ENCODE measurements at places on chromosomes 2 and 18.

DNA sequence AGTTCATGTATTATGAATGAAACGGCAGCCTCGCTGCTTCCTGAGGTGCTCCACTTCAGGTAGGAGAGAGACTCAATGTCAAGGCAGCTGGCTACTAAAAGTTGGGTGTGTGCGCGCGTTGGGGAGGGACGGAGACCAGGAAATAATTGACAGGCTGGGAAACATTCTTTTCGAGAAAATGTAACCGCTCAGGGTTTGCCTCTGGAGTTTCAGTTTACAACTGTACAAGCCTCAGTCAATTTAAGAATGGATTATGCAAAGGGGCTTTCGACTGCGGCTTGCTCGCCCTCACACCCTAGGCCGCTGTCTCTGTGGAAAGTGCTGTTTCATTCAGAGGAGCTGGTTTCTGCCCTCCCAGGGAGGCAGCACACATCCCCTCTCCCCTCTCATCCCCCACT is 4.4 kb upstream of the SPRED2 start:
- DNase-seq, result no peak

GRCh38 chr2:9638532-9638931 is 7.7 kb upstream of the YWHAQ start:
- no peak for DNase-seq

DNA sequence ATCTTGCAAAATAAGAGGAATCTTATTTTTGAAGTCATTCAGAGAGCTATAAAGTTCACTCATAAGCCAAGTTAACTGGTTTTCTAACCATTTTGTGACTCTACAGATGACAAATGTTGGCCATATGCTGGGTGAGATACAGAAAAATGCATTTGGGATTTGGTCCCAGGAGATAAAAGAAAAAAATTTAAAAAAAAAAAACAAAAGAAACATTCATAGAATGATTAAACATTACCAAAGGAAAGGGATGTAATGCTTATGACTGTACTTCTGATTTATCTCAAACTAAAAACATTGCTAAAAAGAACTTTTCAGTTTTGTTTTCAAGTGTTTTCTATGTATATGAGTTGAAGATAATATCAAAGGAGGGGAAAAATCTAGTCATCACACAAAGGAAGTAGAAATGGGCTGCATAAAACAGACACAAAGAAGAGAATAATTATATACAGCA is 43.1 kb downstream of the PELI1 start:
- DNase-seq, result no peak

- DNase-seq, result no peak
These were observed 12.1 kb downstream of the NEURL3 start for GRCh38 chr2:96493072-96493471.

DNA sequence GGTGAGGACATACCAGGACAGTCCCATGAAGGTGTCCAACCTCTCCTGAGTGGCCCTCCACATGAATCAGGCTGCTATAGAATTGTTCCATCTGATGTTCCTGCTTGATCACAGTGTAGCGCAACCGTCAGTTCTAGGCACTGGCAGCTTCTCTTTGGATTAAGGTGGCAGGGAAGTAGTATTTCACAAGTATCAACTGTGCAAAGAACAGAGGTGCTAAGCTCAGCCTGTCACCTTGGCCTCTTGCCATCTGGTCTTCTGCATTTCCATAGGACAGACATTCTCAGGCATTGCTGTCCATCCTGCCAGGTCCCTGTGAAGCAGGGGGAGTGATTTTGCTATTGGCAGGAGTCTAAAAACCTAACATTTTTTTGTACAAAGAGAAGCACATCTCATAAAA is 182.2 kb upstream of the EPAS1 start:
- DNase-seq, result no peak

DNA sequence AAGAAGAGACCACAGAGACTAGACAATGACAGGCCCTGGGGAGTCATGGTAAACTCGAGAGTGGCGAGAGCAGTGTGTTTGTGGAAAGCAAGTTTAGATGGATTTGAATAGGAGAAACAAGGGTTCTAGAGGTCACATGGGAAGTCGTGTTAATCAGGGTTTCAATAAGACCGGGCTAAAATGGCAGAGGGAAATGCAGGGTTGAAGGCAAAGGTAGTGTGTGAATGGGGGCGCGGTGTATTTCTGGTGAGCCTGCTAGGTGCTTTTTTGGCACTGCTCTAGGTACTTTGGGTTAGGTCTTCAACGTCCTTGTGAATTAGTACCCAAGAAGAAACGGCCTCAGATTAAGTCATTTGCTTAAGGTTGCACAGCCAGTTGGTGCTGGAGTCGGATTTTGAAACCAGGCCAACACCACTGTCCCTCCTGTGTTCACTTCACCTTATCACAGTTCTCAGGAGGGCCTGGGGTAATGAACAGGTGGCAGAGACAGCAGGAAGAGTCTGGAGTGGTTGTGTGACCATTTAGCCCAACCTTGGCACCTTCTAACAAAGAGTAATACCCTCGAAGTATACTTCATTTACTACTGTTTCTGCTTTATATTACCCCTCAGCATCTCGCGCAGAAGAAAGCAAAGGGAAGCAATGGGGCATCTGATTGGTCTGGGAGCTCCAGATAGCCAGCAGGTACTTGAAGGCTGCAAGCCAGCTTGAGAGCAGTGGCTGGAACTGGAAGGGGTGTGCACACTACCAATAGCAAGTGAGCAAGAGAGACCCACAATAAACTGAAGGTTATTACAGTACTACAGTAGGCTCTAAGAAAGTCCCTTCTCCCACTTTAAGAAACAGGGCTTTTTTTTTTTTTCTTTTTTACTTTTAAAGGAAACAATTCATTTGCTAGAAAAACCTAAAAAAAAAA is 33.4 kb upstream of the GAREM2 start:
- DNase-seq, result no peak

DNA sequence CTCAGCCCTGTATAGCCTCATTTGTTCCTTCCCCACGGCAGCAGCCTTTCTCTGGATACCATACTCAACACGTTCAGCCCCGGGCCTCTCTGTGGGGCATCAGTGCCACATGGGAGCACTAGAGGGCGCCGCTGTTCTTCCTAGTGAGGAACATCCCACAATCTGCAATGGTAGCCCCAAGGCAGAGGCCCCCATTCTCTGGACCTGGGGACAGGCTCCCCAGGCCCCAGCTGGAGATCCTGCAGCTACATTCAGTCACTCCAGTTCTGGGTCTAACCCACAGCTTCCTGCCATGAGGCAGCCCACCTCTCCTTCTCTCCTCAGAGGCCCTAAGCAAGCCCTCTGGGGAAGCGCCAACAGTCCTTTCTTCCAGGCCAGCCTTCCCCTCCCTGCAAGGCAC is 14.2 kb upstream of the SFXN5 start:
- DNase-seq, result peak; percentile 78

DNA sequence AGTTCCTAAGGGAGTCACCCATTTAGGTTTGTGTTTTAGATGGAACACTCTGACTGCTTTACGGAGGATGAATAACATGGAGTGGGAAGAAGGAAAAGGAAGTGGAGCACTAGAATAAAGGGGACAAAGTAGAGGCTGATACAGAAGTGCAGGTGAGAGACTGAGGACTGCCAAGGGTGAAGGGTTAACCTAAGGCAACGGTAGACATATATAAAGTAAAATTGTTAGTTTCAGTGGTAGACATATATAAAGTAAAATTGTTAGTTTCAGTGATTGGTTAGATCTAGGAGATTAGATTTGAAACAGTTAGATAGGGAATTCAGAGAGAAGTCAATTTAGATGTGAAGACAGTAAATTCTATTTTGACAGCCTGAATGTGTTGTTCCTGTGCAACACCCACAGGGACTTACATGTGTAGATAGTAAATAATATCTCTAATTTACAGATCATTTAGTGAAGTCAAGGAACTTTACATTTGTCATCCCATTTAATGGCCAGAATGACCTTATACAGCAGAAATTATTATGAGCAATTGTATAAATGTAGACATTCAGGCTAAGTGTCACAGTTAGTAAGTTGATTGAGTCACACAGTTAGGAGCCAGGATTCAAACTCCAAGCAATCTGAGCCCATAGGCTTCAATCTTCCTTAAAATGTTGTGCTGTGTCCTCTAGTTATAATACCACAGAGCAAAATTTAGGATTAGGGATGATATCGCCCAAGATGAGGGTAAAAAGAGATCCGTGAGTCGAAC is 270.8 kb upstream of the UBE2E3 start:
- DNase-seq, result no peak

DNA sequence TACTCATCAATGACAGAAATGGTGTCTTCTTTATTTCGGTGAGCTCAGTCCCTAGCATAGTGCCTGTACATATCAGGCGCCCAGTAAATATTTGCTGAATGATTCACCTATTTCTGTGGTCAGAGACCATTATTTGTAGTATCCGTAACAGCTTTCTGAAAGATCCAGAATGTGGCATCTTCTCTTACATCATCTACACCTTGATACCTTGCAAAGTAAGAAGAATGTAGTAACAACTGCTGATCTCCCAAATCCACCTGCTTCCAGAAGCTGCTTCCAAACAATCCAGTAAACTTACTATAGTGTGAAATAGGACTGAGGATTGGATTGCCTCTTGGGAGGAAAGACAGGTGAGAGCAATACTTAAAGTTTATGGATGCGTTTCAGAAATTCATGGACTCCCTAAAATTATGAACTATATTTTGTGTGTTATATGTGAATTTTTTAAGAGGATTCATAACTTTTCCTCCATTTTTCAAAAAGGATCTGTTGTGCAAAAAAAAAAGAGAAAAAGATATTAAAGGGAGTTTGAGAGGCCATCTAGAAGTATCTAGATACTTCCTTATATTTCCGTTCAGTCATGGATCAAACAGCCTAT is 945 bp upstream of the ASXL2 start:
- DNase-seq, result no peak

DNA sequence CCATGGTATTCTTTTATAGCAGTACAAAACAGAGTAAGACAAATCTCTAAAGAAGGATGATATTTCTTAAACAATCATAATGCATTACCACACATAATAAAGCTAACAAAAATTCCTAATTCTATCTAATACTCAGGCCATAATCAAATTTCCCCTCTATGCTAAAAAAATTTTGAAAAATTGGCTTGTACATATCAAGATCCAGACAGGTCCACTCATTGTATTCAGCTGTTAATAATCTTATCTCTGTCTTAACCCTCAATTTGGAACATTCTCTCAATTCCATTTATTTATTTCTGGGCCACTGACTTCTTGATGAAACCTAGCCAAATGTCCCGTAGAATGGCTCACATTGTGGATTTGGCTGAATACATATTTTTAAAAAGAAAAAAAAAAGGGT is 59.1 kb upstream of the PAX3 start:
- DNase-seq, result no peak

GRCh38 chr2:156396126-156396525 is 40.1 kb upstream of the GPD2 start:
- DNase-seq, result no peak
